ENCODE measurements at places on chromosomes 3 and 15.

DNA sequence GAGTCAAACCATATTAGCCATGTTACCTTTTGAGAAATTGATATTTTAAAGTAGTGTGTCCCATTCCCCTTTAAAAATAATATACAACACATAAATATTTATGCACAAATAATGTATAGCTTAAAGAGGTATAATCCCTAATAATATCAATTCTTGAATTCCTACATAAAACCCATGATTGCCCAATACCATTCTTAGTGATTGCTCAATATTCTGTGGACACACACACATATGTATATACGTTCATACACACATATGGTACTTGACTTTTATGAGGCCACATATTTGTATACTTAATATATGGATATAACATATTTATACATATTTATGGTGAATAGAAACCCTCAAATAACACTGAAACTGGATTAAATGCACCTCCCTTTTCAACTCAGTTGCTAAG lies 367.4 kb downstream of the ZBBX start:
- DNase-seq: no peak

GRCh38 chr15:55260562-55261131 lies 29.0 kb downstream of the RAB27A start:
- DNase-seq: no peak

DNA sequence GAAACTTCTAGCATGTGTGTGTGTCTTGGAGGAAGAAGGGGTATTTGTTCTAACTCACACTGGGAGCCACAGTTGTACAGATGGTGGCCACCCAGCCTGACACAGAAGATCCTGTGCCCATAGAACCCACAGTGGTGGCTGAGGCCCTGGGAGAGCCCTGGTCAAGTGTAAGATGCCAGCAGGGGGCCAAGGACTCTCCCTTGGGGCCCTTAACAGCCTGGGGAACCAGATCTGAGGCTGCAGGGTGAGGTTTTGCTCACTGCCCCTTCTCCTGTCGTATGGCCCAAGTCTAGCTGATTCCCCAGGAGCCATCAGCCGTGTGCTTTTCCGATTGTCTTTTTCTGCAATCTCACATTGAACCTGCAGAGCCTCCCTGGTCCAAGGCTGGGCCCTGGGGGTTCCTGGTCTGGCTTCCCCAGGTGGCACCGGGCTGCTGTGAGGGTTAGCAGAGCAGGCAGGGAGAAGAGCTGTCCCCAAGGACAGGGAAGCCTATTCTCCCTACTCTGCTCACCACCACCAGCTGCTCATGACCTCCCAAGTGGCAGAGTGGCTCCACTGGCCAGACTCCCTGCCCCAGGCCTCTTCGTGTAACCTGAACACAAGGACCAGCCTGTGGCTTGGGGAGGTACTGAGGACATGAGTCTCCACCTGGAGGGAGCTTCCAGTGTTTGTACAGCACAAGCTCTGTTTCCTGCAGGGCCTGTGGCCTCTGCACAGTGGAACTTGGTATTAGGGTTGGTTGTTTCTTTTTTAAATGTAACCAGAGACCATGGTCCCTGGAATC lies 51.9 kb downstream of the CA12 start:
- no peak for DNase-seq

DNA sequence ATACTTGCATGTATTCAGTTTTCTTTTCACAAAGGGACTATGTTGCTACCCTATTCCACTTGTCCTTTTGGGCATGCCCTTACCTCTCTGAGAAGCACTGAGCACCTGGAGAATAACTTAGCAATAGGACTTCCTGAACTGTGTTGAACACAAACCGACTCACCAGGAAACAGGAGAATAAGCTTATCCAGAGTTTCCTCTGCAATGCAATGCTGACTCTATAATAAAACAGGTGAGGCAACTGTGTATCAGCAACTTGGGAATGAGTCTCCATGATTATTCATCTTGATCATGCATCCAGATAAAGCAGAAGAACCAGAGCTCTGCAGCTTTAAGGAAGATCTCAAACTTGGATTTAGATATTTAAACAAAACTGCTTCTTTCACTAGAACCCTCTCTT lies 806.5 kb downstream of the IGSF11 start:
- no peak for DNase-seq

DNA sequence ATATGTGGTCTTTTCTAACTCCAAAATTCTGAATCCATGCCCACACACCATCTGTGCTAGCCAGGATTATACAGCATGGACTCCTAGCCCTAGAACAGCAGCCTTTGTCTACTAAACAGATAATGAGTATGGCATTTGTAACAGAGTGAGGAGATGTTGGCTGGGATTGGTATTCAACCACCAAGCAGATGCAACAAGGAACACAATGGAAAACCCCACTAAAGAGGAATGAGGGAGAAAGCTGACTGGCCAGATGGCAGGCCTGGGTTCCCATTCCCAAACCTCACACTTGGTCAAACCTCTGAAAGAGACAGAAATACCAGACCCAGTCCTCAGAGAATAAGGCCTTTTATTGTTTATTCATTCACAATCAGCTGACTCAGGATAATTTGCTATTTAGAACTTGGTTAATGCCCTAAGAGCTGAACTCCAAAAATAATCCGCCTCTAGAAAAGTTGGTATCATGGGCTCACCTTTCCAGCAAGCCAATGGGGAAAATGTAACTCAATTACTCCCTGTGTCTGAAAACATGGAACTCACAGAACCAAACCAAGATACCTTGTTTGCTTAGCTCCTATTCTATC lies 145.6 kb downstream of the LRRC3B start:
- DNase-seq: no peak

- DNase-seq: no peak
These were observed 15.7 kb downstream of the ACAN start for GRCh38 chr15:88818920-88819319.

DNA sequence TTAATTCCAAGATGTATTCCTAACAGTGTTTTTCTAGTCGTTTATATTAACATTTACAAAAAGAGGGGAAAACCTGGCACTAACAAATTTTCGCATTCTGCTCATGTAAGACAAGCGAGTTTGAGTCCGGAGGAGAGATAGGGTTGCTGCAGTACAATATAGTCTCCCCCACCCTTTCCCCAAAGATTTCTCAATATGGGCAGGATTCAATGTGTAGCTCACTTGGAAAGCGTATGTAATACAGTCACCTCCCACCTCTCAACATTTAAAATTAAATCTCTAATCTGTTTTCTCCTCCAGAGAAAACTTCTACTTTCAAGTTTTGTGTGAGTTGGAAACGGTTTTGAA lies 57.9 kb downstream of the CMSS1 start:
- no peak for DNase-seq

- DNase-seq: no peak
These were observed 6.6 kb downstream of the P4HTM start for GRCh38 chr3:48996640-48997039.

DNA sequence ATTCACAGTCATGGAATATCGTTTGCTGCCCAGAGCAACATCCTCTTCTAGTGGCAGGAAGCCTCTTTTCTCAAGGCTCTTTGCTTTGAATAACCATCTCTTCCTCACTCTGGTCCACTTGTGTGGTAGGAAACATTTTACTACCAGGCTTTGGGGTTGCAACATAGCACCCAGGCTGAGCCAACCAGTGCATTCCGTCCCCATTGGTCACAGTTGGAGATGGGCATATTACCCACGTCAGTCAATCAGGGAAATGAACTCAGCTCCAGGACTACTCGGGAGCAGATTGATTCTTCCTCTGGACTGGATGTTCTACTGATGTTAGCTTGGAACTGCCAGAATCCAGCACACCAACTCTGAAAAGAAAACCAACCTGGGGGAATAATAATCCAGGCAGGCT lies 4.2 kb upstream of the PEX5L start:
- no peak for DNase-seq

Measured in CD4-positive, alpha-beta T cell treated with Interleukin-17A for 1 hour (primary cell).